ENCODE measurements at places on chromosomes 13 and 19. TPM values are rescaled to one million over a fixed set of nuclear protein-coding genes. Genes with fewer than 3 reads are reported as not detected.
A peak's percentile ranks its signal among the peaks of the same experiment; 100 is the strongest.

Gene SLC1A6
- total RNA-seq, result 9.6 TPM

GRCh38 chr13:61410669-61411297, 4.9 kb downstream of the PCDH20 start:
- DNase-seq, result peak; percentile 48

- no peak for DNase-seq
Measured at GRCh38 chr13:22592515-22592914, 588.3 kb upstream of the SGCG start.

Gene POGLUT2
- total RNA-seq, result 4.5 TPM

DNA sequence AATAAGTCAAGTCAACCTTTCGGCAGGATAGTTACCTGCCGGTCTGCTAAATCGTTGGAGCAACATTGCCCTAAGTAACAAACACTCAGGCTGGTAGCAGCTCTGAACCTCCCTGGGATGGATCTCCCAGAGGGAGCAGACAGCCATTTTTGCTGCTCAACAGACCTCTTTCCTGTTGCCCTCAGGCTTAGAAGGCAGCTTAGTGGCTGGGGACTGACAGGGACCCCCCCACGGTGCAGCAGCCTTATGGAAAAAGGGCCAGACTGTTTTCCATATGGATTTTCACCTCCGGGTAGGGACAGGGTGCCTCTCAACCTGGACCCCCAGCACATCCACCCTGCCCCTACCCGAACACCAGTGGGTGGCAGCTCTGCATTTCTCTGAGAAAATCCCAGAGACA, 49.7 kb downstream of the UBL3 start:
- no peak for DNase-seq

Data from PC-3 (cell line).